NCI-H1092 treated with DMSO at 0.1 percent for 48 hours (cell line): ENCODE measurements at places on chromosomes 16 and 17.

DNA sequence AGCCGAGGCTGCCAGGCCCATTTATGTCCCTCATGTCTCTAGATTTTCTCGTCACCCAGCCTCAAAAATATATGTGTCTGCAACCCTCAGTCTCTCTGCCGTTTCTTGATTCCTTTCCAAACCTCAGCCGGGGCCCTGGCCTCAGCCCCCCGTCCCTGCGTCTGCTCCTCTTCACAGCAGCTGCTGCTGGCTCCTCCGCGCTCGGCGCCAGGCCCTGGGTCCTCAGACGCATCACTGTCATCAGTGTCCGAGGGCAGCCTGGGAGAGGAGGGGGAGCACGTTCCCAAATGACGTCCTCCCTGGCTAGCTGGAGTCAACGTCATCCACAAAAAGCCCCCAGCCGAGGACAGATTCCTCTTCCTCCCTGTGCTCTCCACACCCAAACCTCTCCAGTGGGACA, 2.3 kb downstream of the TSR3 start:
- DNase-seq: no peak

DNA sequence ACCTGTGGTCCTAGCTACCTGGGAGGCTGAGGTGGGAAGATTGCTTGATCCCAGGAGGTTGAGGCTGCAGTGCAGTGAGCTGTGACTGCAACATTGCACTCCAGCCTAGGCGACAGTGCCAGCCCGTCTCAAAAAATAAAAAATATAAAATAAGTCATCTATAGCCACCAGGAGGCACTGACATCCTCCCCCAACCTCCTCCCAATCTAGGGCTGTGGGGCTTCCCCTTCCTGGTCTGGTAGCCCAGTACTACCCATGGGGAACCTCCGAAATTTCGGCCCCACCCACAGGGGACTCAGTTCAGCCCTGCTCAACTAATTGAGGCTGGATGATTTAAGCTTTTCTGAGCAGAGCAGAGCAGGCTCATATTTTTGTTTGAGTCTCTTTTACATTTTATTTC, 3.2 kb downstream of the ZSCAN10 start:
- no peak for DNase-seq

- DNase-seq: peak; percentile 8
Observed at GRCh38 chr17:38352245-38353085, 821 bp downstream of the SOCS7 start.

- no peak for DNase-seq
Observed at GRCh38 chr16:82684256-82684655, 57.5 kb downstream of the CDH13 start.

GRCh38 chr16:3431779-3432219, 11.5 kb downstream of the ZNF597 start:
- DNase-seq: no peak

GRCh38 chr17:4997302-4998026, at the start of the genes INCA1 and KIF1C:
Gene INCA1 (minus strand): TSS chr17:4997522. CDS start chr17:4994437, 3,085 bp downstream.
Gene KIF1C (plus strand): TSS chr17:4997950. CDS start chr17:5000247, 2,297 bp downstream.
- peak; percentile 84 for DNase-seq

DNA sequence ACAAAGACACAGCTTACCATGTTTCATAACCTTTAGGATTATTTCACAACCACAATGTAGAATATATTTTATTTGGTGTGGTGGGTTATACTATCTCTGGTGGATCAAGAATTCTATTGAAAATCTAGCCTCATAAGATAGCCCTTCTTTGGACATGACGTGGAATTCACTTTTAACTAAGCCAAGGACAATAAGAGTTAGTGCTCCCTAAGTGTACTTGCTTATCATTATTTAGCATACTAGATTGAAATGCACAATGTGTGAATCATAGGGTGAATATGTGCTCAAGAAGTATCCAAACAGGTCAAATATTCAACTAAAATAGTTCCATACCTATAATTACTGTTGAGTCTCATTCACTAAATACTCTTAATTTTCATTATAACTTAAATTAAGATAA, 1179.5 kb upstream of the GOT2 start:
- DNase-seq: no peak

- DNase-seq: no peak
Observed at GRCh38 chr17:20159406-20160069, 150.4 kb downstream of the SPECC1 start.

DNA sequence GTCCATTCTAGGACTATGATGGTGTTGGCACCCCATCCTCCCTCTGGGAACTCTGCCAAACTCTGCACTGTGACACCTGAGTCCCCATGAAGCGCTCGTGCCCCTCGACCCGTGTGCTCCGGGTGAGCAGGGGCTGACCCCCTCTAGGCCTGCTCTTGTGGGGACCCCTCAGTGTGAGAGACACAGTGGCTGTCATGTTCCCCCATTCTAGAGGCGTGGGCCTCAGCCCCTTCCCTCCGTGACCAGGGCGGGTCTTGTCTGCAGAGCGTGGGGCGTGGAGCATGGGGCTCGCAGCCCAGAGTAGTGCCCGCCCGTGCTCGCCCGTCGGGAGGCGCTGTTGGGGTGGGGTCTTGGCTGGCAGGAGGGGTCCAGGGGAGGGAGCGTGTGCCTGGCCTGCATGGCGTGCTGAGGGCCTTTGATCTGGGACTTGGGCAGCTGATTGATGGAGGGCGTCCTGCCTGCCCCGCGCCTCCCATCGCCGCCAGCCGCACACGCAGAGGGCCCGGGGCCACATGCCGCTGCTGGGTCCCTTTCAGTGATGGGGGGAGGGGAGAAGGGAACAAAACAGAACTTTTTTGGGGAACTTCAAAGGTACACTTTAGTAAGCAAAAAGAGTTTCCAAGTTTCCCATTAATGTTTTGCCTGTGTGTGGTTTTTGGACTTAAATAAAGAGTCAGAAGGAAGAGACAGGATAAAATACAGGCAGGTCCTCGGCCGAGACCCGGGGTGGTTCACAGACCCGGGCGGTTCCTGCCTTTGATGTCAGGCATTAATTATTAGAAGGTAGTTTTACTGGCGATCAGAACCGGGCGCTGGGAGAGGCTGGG, 22.5 kb downstream of the CENPX start:
- no peak for DNase-seq

DNA sequence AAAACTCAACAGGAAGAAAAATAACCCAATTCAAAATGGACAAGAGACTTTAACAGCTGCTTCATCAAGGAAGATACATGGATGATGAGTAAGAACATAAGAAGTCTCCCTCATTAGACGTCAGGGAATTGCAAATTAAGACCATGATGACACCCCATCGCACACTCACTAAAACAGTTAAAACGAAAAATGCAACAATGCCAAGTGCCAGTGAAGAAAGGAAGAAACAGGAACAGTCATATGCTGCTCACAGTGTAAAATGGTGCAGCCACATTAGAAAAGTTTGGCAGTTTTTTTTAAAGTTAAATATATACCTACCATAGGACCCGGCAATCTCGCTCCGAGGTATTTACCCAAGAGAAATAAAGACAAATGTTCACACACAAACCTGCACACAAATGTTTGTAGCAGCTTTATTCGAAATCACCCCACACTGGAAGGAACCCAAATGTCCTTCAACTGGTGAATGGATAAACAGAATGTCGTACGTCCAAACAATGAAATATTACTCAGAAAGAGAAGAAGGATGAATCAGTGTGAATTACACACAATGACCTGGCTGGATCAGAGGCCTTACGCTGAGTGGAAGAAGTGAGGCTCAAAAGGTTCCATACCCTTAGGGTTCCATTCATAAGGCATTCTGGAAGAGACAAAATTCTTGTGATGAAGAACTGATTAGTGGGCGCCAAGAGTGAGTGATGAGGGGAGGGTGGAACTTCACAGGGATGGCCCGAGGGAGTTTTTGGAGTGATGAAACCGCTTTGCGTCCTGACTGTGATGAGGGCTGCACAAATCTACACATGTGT, 110.3 kb downstream of the C16orf95 start:
- no peak for DNase-seq

GRCh38 chr17:39979893-39980350, 685 bp upstream of the PSMD3 start:
- DNase-seq: peak; percentile 60

- DNase-seq: no peak
Observed at GRCh38 chr16:65644821-65645220, 523.0 kb upstream of the CDH11 start.

- no peak for DNase-seq
Observed at GRCh38 chr16:13012601-13013000, 111.2 kb downstream of the SHISA9 start.

- no peak for DNase-seq
Observed at GRCh38 chr16:68400924-68401460, 47.3 kb downstream of the SMPD3 start.

- no peak for DNase-seq
Observed at GRCh38 chr17:71846561-71847110, 274.2 kb upstream of the SOX9 start.

DNA sequence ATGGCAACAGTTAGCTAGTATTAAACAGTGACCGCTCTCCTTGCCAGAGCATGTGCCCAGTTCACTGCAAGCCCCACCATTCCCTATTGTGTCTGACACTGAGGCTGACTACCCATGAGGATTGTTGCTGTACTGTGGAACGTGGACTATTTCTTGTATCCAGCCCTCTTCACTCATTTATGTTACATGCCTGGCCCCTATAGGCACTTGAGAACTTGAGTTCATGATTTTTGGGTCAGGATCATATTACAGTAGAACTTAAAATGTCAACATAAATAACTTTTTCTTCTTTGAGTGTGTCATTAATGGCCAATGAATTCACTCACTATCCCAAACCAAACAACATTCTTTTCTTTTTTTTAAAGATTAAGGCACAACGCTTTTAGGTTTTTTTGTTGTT, 55.7 kb downstream of the LYRM1 start:
- DNase-seq: no peak

DNA sequence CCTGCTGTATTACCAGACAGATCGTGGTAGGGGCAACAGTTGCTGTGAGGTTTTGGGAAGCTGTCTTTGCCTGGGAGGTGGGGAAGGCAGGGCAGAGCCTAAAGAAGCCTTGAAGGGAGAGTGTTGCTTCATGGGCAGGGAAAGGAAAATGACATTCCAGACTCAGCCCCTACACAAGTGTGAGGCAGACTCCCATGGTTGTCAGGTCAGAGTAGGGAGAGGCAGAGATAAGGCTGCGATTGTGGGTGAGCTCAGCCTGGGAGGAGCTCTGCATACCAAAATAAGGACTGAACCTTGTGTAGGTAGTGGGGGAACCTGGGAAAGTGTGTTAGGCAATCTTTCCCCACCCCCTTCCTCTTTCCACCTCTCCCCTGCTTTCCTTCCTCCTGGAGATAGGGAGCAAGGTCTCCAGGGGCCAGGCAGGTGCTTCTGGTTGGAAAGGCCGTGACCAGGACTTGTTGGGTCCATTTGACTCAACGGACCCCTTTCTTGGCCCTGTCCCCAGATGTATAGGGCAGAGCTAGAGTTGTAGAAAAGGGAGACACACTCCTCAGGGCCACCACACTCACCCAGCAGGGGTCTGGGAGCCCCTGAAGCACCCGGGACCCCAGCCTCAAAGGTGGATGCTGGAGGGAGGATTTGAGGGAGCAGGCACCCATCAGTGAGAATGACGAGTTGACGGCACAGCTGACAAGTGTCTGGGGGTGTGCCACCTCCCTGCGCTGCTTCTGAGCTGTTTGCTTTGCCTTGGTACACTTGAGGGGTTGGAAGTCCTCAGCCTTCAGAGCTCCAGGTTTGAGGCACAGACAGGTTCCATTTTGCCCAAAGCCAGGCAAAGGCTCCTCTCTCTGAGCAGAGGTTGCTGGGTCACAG, 18.5 kb upstream of the TOB1 start:
- DNase-seq: no peak

DNA sequence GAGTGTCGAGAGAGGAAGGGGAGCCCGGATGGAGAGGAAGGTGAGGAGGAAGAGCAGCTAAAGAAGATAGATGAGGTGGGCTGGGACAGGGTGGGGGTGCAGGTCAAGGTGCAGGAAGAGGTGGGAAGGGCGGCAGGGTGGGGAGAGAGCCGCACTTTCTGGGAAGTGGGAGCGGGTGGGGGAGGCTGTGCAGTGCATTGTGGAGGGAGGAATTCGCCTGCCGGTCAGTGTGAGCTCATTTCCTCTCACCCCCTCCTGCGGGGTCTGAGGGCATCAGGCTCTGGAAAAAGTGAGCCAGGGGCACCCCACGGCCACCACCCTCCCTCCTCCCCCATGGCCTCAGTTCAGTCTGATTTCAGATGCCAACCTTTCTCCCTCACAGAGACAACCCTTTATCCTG, 2.5 kb upstream of the ARHGAP23 start:
- no peak for DNase-seq

GRCh38 chr16:84730406-84731106, 30.8 kb downstream of the USP10 start:
- peak; percentile 15 for DNase-seq

DNA sequence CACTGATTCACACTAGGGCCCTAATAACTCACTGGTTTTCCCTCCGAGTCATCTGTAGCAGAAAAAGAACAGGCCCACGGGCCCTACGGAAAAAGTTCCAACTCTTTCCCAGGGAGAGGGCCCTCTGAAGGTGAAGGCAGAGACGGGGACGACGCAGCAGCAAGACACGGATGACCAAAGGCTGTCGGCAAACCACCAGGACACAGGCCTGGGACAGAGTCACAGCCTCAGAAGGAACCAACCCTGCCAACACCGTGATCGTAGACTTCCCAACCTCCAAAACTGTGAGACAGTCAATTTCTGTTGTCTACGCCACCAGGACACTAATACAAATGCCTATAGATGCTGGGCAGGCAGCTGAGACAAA, 5.2 kb upstream of the SPHK1 start:
- no peak for DNase-seq

DNA sequence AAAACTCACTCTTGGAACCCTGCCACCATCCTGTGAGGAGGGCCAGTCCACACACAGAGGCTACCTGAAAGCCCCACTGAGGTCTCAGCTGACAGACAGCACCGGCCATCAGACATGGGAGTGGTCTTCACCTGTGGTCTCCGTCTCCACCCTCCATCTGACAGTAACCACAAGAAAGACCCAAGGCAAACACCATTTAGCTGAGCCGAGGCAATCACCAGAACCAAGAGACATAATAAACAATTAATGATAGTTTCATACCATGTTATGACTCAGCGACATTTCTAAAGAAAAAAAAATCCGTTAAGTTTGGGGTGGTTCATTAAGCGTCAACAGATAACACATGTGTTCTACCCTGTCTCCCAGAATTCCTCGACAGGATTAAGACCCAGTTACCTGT, 6.1 kb upstream of the EVPLL start:
- DNase-seq: no peak

GRCh38 chr16:55273959-55274358, 50.0 kb upstream of the IRX6 start:
- no peak for DNase-seq

DNA sequence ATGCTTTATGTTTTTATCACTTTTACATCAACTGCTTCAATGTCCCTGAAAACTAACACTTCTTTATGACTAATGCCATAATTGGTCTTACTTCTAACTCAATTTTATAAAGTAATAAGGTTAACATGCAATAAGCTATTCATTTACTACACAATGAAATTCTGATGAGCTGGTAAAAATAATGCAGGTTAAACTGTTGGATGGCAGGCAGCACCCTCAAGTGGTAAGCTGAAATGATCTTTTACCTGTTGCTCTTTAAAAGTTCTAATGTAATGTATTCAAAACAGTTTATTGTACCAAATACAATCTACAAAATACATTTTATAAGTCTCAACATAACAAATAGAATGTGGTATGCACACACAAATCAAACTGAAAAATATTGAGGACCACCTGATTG, 1280.3 kb downstream of the CDH8 start:
- DNase-seq: no peak
